Thymus (tissue), 14 donors: ENCODE measurements at places on chromosomes 5 and 9. TPM values are rescaled to one million over a fixed set of nuclear protein-coding genes. Genes with fewer than 3 reads are reported as not detected.

The ADAM19 gene
- total RNA-seq = 13.2 TPM

The TMEM38B gene
- 12.7 TPM for total RNA-seq

The PCDHB16 gene
- total RNA-seq = 0.14 TPM

The OR1Q1 gene
- not detected for total RNA-seq

The RRAGA gene
- total RNA-seq = 28.0 TPM

The PHF24 gene
- 0.28 TPM for total RNA-seq

The HTR4 gene
- total RNA-seq = not detected

GRCh38 chr5:40909264-40909663, at the start of gene C7:
TSS of gene C7 (plus strand) at chr5:40909497. CDS start at chr5:40909611, 114 bp downstream.
- H3K27me3 ChIP-seq = no peaks in the 10 kb centered on the region
- H3K27ac ChIP-seq = no peak within 1 kb of the TSS
- H3K4me3 ChIP-seq = no peak within 1 kb of the TSS
- H3K4me1 ChIP-seq = no peaks in the 10 kb centered on the region
- no peaks in the 10 kb centered on the region for H3K36me3 ChIP-seq

DNA sequence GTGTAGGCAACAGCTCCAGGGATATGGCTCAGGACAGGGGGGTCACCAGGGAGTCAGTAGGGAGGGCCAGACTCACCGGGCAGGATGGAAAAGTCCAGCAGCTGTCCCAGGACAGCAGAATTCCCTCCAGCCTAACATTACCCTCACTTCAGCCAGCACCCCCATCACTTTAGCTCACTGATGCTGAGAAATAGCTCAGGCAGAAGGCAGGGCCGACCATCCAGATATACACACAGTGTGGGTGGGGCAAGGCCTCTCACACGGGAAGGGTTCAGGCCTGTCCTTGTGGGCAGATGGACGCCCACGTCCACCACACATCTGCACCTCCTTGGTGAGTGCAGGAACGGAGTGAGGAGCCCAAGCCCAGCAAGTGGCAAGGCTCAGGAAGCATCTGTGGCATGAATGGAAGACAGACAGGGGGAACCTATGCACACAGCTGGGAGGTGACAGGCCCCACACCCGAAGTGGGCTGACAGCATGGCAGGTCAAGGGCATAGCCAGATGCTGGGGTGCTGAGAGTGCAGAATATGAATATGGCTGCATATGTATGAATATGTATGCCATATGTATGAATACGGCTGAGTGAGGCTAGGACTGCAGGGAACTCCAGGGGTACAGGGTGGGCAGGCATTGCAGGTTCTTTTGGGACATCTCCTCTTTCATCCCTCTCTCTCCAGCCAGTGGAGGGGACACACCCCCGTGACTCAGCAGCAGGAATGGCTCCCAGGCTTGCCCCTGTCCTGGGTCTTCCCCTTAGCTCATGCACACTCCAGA, 17.0 kb downstream of the BICD2 start:
- peaks cover 3% of the 10 kb centered on the region for H3K36me3 ChIP-seq
- no peak overlapping the region for H3K4me3 ChIP-seq
- peaks cover 9% of the 10 kb centered on the region for H3K4me1 ChIP-seq
- H3K27me3 ChIP-seq = no peaks in the 10 kb centered on the region
- H3K27ac ChIP-seq = no peak overlapping the region
- no peak for DNase-seq

- H3K27me3 ChIP-seq = no peaks in the 10 kb centered on the region
- no peaks in the 10 kb centered on the region for H3K36me3 ChIP-seq
- peaks cover 5% of the 10 kb centered on the region for H3K4me1 ChIP-seq
- H3K27ac ChIP-seq = no peak overlapping the region
- no peak for DNase-seq
- H3K4me3 ChIP-seq = no peak overlapping the region
These were observed 59.3 kb downstream of the ZFAND5 start for GRCh38 chr9:72305707-72306106.

GRCh38 chr5:2214910-2215590, 332.3 kb upstream of the IRX4 start:
- no peaks in the 10 kb centered on the region for H3K4me1 ChIP-seq
- no peak overlapping the region for H3K27ac ChIP-seq
- no peak overlapping the region for H3K4me3 ChIP-seq
- DNase-seq = no peak
- no peaks in the 10 kb centered on the region for H3K36me3 ChIP-seq
- no peaks in the 10 kb centered on the region for H3K27me3 ChIP-seq

DNA sequence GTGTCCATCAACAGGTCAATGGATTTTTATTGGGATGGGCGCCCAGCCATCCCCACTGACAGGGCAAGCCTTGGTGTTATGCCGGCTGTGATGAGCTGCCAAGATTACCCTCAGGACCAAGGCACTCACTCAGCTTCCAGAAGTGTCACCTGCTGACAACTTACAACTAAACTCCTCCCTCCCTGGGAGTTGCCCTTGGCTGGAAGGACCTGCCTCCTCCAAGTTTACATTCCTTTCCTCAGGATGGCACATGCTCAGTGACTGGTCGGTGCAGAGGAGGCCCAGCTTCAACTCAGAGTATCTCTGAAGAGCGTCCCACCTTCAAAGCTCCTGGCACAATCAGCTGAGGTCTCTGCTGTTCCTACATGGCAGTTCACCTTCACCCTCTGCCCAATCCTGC, 52.5 kb upstream of the ZBTB43 start:
- H3K27me3 ChIP-seq = no peaks in the 10 kb centered on the region
- H3K4me1 ChIP-seq = peaks cover 5% of the 10 kb centered on the region
- DNase-seq = no peak
- no peaks in the 10 kb centered on the region for H3K36me3 ChIP-seq
- H3K4me3 ChIP-seq = no peak overlapping the region
- no peak overlapping the region for H3K27ac ChIP-seq

DNA sequence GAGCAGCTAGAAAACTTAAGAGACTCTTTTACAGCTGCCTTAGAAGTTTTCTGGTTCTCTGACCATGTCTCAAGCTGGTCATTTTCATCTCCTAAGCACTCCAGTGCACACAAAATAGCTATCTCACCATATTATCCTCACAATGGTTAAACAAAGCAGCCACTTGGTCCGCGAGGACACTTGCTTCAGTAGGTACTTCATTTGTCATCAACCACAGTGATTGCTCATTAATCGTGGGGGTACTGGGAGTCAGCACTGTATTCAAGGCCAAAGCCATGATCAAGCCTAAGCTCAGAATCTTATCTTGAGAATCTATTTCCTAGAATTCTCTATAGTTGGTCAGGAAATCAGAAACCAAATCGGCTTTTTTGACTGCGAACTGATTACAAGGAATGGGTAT, 2.9 kb downstream of the ARL14EPL start:
- no peaks in the 10 kb centered on the region for H3K36me3 ChIP-seq
- DNase-seq = no peak
- H3K27me3 ChIP-seq = no peaks in the 10 kb centered on the region
- no peak overlapping the region for H3K4me3 ChIP-seq
- no peak overlapping the region for H3K27ac ChIP-seq

DNA sequence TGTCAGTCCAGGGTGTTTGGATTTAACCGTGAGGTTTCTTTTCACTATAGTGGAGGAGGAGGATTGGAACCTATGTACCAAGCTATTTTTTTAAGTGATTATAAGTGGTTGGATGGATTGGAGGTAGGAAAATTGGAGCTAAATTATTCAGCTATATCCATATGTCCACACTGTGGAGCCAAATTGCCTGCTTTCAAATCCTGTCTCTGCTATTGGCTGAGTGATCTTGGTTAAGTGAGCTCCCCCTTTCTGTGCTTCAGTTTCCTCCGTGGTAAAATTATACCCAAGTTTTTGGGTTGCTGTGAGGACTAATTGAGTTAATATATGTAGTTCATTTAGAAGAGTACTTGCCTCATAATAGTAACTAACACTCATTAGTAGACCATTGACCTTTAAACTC, 2.5 kb downstream of the CENPP start:
- H3K27ac ChIP-seq = no peak overlapping the region
- DNase-seq = no peak
- peaks cover 6% of the 10 kb centered on the region for H3K36me3 ChIP-seq
- no peaks in the 10 kb centered on the region for H3K27me3 ChIP-seq
